ENCODE measurements at places on chromosomes 6 and 20.

GRCh38 chr20:17870086-17870740 lies 98.4 kb downstream of the SNX5 start:
- no peak for DNase-seq

DNA sequence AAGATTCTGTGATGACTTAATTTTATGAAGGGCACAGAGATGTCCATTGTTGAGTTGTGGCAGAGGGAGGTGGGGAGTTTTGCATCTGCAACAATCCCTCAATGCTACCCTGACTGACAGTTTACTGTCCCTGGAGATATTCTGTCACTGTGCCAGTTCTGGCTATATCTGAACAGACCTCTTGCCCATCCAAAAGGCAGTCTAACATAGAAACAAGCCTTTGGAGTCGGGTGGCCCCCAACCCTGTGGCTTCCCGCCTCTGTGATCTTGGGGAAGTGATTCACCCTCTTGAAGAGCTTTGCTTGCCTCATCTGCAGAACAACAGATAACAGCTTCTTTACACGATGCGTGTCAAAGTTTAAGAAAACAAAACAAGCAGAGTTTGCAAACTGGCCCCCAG lies 3.8 kb upstream of the E2F1 start:
- no peak for DNase-seq

DNA sequence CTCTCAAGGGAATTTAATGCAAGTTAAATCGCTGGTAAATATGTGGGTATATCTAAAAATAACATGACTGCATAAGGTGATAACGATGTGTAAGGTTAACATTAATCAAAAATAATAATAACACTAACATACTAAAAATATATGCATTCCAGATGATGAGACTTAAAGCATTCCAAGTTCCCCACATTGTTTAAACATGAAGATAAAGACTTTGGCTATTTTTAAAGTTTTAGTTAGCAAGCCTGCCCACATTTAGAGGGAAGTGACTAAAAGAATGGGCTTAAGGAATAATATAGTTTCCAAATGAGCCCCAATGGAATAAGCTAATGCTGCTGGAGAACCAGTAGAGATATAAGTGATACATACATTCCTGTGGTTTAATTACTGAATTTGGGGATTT lies 941.3 kb downstream of the TBC1D32 start:
- no peak for DNase-seq

DNA sequence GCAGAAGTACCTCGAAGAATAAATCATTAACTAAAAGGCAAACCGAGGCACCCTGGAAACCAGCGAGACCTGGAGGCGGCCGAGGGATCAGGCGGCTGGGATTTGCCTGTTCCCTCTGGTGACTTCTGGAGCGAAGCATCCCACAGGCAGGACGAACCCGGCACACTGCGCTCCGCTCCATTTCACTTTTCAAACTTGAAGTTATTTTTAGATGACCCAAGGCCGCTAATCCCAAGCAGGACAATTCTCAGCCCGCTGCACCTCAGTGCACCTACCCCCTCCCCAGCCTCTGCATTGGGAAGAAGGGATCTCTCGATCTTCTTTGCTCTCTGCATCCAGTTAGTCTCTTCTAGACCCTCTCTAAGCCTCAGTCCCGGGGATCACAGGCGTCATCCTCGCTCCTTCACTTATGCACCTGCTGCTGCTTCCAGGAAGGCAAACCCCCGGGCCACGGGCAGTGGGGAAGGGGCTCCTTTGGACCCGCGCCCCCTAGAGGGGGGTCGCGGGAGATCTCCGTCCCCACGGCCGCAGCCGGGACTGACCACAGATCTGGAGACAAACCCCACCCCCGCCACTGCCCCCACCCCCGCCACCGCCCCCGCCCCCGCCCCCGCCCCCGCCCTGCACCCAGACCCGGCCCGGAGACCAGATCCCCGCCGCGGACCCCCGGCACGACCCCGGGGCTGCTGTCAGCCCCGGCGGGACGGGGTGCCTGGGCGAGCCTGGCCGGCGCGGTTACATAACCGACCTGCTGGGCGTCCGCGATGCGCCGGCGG lies 636 bp downstream of the RCAN2 start:
- DNase-seq = no peak

DNA sequence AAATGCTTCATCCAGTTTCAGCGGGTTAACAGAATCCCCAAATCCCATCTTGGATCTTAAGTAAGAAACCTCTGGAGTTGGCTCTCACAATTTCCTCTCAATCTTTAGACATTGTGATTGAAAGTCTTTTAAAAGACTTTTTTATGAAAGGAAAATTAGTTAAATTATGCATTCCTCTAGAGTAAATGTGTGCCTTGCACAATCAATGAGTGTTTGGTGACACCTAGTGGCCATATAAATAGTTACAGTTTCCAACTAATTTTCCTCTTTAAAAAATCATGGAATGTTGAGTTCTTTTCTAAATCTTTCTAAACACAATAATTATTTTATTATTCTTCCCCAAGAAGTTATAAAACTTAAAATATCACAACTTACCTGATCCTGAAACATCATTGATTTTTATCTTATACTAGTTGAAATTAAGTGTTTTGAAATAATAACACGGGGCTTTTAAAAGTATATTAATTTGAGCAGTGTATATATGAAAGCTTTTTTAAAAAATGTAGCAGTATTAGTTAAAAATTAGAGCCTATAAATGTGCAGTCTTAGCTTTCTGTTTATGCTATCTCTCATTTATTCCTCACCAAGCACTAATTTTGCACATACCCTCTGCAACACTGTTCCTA lies 66.4 kb downstream of the PKHD1 start:
- DNase-seq = peak; percentile 10

- no peak for DNase-seq
Measured at GRCh38 chr6:18451756-18452155, 64.6 kb downstream of the RNF144B start.

GRCh38 chr6:170005665-170006064 lies 254.2 kb downstream of the ERMARD start:
- no peak for DNase-seq

DNA sequence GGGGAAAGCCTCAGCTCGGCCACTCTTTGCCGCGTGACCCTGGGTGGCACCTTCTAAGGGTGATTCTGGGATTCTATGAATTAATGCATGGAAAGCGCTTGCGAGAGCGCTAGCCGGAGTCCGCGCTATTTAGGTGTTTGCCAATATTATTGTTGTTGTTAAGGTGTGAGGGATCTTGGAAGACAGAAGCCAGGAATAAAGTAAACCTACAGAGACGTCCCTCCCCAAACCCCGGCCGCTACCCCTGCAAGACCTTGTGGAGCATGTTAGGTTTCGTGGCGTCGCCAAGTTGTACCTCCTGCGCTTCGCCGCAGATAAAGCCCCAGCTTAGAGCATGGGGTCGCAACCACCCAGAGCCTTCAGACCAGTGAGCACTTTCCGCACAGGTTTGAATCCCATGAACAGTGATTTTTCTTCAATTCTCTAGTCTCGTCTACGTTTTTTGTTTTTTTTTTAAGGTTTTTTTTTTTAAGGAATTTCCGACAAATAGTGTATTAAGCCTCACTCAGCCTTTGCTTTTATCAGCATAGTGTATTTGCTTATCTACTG lies 16.9 kb upstream of the ZSCAN9 start:
- DNase-seq = no peak

DNA sequence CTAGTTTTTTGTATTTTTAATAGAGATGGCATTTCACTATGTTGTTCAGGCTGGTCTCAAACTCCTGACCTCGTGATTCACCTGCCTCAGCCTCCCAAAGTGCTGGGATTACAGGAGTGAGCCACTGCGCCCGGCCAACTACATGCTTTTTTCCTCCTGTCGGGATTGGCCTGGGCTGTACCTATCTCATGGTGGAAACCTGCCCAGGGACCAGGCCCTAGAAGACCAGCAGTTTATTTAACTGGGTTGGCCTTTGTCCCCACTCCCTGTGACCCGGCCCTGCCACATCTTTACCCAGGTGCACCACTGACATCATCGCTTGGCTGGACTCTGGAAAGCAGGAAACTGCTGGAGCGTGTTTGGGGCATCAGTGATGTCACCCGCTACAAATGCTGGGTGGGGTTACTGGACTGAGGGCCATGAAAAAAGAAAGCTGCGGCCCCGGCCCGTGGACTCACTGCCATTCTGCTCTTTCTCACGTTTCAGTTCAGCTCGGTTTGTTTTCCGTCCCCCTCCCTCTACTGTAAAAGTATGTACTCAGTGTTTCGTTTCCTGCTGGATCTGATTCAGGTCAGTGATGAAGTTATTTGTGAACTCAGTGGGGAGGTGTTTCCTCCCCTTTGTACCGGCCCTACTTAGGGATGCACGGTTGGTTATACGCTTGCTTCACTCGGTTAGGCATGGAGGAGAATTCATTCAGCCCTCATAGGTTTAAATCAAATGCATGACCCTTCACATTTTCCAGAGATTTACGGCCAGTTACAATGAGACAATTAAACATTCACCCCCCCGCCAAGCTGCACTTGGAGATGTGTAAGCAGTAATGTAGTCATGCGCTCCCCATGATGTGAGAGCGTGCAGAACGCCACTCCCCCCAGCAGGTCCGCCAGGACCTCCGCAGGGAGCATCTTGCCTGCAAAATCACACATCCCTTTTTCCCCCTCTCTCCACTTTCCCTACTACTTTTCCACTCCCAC lies 179.3 kb downstream of the MTHFD1L start:
- no peak for DNase-seq

DNA sequence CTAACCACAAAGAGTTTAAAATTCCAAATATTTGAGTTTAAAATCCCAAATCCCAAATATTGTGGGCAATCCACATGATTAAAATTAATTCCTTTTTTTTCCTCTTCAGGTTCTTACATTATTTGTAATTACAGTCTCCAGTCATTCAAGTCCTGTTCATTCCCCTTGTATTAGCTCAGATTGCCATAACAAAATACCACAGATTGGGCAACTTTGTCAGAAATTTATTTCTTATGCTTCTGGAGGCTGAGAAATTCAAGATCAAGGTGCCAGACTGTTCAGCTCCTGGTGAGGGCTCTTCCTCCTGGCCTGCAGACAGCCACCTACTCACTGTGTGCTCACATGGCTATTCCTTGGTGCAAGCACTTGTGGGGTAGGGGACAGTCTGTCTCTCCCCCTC lies 105.5 kb downstream of the ARMC2 start:
- DNase-seq = no peak

- DNase-seq = no peak
Measured at GRCh38 chr6:92404281-92404680, 1015.1 kb downstream of the EPHA7 start.

- DNase-seq = no peak
Measured at GRCh38 chr20:48163505-48163904, 378.2 kb upstream of the SULF2 start.

All from mammary epithelial cell (primary cell).